ENCODE measurements at places on chromosomes 6 and 20. TPM values are rescaled to one million over a fixed set of nuclear protein-coding genes. Genes with fewer than 3 reads are reported as not detected.

Gene PI3
- total RNA-seq: not detected

Gene PTCRA
- not detected for total RNA-seq

Gene C20orf204
- total RNA-seq: 2.8 TPM

Gene TNFRSF6B
- 28.5 TPM for total RNA-seq

Gene PPP1R3G
- 0.16 TPM for total RNA-seq

Gene NHSL1
- total RNA-seq: 63.3 TPM

Gene CYP39A1
- total RNA-seq: 0.97 TPM

Gene EPHA7
- 0.13 TPM for total RNA-seq

Gene RIPPLY2
- total RNA-seq: 0.19 TPM

Gene BMP7
- not detected for total RNA-seq

Gene LKAAEAR1
- 0.25 TPM for total RNA-seq

Gene CAP2
- total RNA-seq: 4.2 TPM

Gene OR2H1
- not detected for total RNA-seq

Gene COL19A1
- not detected for total RNA-seq

Gene UFL1
- 13.9 TPM for total RNA-seq

Gene GGT7
- total RNA-seq: 8.7 TPM

Gene SLC22A3
- total RNA-seq: not detected

Gene EZR
- total RNA-seq: 86.6 TPM

Gene FOXA2
- total RNA-seq: not detected

Gene KIF25
- total RNA-seq: 0.49 TPM

Gene MMUT
- 16.4 TPM for total RNA-seq

Gene COL9A1
- not detected for total RNA-seq

Gene SMLR1
- total RNA-seq: not detected

Gene TRIM40
- total RNA-seq: not detected

Gene KIF6
- total RNA-seq: not detected

Gene ZFP57
- total RNA-seq: not detected

Gene HLA-DRB1
- total RNA-seq: 55.4 TPM

Gene SPAG4
- total RNA-seq: 7.4 TPM

Gene RGS17
- 0.65 TPM for total RNA-seq

Gene DACT2
- total RNA-seq: not detected

Gene SLC32A1
- not detected for total RNA-seq

Gene MYLK4
- total RNA-seq: 0.38 TPM

Gene SLC22A1
- not detected for total RNA-seq

Gene BFSP1
- 2.1 TPM for total RNA-seq

Gene VAPB
- 8.6 TPM for total RNA-seq

Gene GABBR1
- total RNA-seq: 7.2 TPM

Gene TRIM31
- not detected for total RNA-seq

Gene C20orf144
- total RNA-seq: not detected

Gene LINC00237
- not detected for total RNA-seq

Gene EFCAB8
- under 0.01 TPM for total RNA-seq

Gene HRH3
- not detected for total RNA-seq

Gene ENPP1
- total RNA-seq: 0.31 TPM

Gene WFDC5
- total RNA-seq: not detected

Gene PCSK2
- total RNA-seq: not detected

Gene CGAS
- 4.3 TPM for total RNA-seq

Gene PLTP
- 3.4 TPM for total RNA-seq

Gene DAAM2
- 0.16 TPM for total RNA-seq
